ENCODE measurements at places on chromosomes 5 and 9.

DNA sequence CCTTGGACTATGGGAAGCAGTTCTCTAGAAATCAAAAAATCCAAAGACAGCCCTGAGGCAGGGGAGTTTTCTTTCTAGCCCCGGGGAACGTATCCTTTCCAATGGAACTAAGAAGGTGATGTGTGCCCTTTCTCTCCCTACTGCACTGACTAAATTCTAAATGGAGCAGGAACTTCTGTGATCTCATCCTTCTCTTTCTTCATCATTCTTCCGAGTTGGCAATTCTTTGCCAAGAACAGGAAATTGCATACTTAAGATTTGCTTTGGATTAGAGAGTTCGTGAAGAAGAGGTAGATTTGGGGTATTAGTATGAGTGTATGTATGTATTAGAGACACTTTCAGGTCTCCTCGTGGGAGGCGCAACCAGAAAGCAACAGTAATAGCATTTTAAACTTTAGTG lies 178.0 kb upstream of the PIK3R1 start:
- H3K4me3 ChIP-seq, result no peak overlapping the region
- H3K36me3 ChIP-seq, result no peaks in the 10 kb centered on the region
- H3K4me1 ChIP-seq, result no peaks in the 10 kb centered on the region

DNA sequence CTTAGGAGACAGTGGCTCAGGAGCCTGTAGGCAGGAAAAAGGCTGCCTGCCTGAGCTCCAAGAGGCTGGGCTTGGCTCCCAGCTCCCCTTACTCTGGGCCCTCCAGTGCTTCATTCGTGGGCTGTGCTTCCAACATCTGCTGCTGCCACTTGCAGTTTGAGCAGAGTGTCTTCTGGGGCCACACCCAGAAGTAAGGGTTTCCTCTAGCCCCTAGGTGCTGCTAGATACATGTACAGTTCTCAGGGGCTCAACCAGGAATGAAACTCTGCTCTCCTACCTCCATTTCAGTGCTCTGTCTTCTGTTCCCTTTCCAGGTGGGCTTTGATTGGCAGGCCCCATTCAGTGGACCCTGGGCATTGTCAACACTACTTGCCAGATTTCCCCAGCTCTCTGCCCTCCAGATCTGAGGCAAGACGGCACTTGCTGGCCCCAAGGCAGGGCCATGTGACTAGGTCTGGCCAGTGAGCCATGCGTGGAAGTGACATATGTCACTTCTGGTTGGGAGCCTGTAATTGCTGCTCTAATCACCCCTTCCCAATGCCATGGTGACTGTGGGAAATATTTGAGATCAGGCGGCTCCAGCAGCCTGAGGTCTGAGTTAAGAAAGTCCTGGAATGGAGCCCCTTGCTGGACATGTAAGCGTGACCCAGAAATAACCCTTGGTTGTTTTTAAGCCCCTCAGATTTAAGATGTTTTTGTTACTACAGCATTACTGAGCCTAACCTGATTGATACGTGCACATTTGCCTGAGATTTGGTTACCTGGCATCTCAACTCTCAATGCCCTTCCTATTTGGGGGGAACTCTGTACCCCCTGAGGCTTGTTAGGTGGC lies 9.4 kb upstream of the BOD1 start:
- peaks cover 21% of the 10 kb centered on the region for H3K27me3 ChIP-seq
- no peaks in the 10 kb centered on the region for H3K4me1 ChIP-seq
- no peak overlapping the region for H3K27ac ChIP-seq
- H3K36me3 ChIP-seq, result no peaks in the 10 kb centered on the region
- DNase-seq, result no peak

- H3K36me3 ChIP-seq, result no peaks in the 10 kb centered on the region
- no peak overlapping the region for H3K27ac ChIP-seq
- DNase-seq, result no peak
- H3K4me3 ChIP-seq, result no peak overlapping the region
- H3K4me1 ChIP-seq, result no peaks in the 10 kb centered on the region
- H3K27me3 ChIP-seq, result no peaks in the 10 kb centered on the region
Measured at GRCh38 chr5:88695931-88696330, 187.1 kb downstream of the MEF2C start.

- H3K4me3 ChIP-seq, result no peak overlapping the region
- H3K4me1 ChIP-seq, result no peaks in the 10 kb centered on the region
Measured at GRCh38 chr5:6926491-6927038, 213.3 kb downstream of the TENT4A start.

DNA sequence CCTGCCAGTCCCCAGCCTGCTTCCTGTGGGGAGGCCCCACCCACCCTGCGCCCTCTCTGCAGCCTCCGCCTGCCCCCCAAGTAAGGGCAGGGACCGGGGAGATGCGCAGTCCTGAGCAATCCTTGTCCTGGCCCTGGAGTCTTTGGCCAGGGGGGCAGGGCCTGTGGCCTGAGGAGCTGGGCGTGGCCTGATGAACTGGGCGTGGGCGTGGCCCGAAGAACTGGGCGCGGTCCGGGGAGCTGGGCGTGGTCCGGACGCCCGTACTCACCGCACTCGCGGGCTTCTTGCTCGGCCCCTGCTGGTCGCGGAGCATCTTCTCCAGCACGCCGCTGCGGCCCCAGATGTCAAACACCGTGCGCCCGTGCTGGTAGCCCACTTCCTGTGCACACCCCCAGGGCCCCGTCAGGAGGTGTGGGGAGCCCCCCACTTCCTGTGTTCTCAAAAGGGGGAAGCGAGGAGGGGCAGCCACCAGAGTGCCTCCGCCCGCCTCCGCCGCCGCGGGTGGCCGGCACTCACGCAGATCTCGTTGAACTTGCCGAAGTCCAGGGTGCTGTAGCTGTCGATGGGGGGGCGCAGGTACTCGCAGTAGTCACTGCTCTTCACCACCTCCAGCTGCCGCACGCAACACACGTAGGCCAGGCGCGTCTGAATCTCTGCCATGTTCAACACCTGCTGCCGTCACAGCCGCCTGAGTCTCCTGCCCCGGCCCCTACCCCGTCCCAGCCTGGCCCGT lies 2.7 kb upstream of the NSMF start:
- no peak overlapping the region for H3K4me3 ChIP-seq
- H3K27me3 ChIP-seq, result peaks cover 7% of the 10 kb centered on the region
- peak; percentile 86 for DNase-seq
- H3K4me1 ChIP-seq, result peaks cover 16% of the 10 kb centered on the region
- H3K36me3 ChIP-seq, result no peaks in the 10 kb centered on the region
- no peak overlapping the region for H3K27ac ChIP-seq

DNA sequence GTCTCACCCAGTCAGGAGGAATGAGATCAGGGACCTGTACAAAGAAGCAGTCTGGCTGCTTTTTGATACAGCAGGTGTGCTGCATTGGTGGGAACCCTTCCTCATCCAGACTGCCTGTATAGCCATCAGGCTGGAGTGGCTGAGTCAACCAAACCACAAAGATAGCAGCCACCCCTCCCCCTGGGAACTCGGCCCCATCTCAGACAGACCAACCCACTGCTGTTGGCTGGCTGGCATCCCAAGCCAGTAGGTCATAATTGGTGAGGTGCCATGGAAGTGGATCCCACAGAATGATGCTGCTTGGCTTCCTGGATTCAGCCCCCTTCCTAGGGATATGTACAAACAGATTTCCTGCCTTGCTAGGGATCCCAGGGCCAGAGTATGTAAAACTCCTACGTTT lies 60.9 kb downstream of the YTHDC2 start:
- H3K27me3 ChIP-seq, result no peaks in the 10 kb centered on the region
- no peak overlapping the region for H3K4me3 ChIP-seq
- H3K36me3 ChIP-seq, result peaks cover 70% of the 10 kb centered on the region
- no peaks in the 10 kb centered on the region for H3K4me1 ChIP-seq

DNA sequence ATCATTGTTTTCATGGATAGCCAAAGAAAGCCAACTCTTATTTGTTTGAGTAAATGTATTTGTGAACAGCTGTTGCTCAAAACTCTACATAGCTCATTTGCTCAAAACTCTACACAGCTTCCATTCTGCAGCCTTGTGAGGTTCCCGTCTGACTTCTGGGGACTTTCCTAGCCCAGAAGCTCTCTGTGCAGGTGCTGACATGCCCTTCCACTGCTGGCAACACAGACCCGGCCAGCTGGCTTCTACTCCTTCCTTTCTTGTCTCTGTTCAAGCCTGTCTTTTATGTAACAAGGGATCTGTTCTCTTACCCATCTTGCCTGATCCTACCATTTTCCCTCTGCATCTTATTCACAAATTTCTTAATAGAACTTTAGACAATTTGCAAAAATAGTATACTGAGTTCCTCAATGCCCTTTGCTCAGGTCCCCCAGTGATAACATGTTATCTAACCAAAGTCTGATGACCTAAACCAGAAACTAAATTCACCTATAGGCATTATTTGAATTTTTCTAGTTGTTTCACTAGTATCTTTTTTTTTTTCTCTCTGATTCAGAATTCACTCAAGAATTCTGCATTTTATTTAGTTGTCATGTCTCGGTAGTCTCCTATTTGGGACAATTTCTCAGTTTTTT lies 556.5 kb upstream of the SEMA6A start:
- no peak overlapping the region for H3K27ac ChIP-seq
- no peak overlapping the region for H3K4me3 ChIP-seq
- no peaks in the 10 kb centered on the region for H3K27me3 ChIP-seq
- H3K4me1 ChIP-seq, result no peaks in the 10 kb centered on the region

- H3K27me3 ChIP-seq, result no peaks in the 10 kb centered on the region
- no peak overlapping the region for H3K4me3 ChIP-seq
- H3K36me3 ChIP-seq, result peaks cover 33% of the 10 kb centered on the region
- no peak for DNase-seq
- no peaks in the 10 kb centered on the region for H3K4me1 ChIP-seq
Measured at GRCh38 chr5:65969539-65970393, 43.4 kb downstream of the ERBIN start.

DNA sequence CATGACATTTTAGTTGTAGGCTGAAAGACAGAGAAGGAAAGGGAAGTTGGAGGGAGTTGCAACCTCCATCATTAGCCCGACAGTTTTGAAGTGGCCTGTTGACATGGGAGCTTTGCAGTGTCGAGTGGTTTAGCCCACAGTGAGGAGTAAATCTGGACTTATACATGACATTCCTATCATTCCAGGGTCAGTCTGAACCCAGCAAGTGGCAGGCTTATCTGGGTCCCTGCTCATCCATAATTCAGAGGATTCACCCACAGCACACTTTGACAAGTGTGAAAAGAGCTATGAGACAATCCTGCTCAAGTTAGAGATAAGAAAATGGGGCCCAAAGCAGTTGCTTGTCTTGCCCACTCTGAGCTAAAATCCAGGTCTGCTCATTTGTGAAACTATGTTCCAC lies 8.4 kb upstream of the TNC start:
- H3K4me1 ChIP-seq, result no peaks in the 10 kb centered on the region
- no peaks in the 10 kb centered on the region for H3K27me3 ChIP-seq
- H3K36me3 ChIP-seq, result no peaks in the 10 kb centered on the region
- no peak overlapping the region for H3K27ac ChIP-seq
- DNase-seq, result no peak

- no peak overlapping the region for H3K4me3 ChIP-seq
- H3K27ac ChIP-seq, result no peak overlapping the region
- no peaks in the 10 kb centered on the region for H3K27me3 ChIP-seq
- DNase-seq, result no peak
- no peaks in the 10 kb centered on the region for H3K4me1 ChIP-seq
Measured at GRCh38 chr9:130983970-130984369, 25.0 kb upstream of the LAMC3 start.

GRCh38 chr9:70601000-70601951 lies 186.8 kb upstream of the KLF9 start:
- no peaks in the 10 kb centered on the region for H3K4me1 ChIP-seq
- no peaks in the 10 kb centered on the region for H3K36me3 ChIP-seq
- no peak for DNase-seq
- H3K27ac ChIP-seq, result no peak overlapping the region

DNA sequence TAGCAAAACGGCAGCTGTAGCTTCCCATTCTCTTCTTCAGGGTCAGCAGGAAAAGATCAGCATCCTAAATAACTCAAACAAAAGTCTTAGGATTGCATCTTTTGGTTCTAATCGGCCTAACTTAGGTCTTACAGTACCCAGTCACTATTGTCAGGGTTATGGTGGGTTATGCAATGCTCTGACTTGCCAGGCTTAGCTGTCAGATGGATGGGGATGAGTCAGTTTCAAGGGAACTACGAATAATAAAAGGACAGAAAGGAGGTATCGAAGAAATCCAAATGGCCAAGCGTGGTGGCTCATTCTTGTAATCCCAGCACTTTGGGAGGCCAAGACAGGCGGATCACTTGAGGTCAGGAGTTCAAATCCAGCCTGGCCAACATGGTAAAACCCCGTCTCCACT lies 46.5 kb downstream of the PPP1R2B start:
- DNase-seq, result no peak
- H3K4me3 ChIP-seq, result no peak overlapping the region
- no peaks in the 10 kb centered on the region for H3K36me3 ChIP-seq
- no peak overlapping the region for H3K27ac ChIP-seq
- H3K4me1 ChIP-seq, result no peaks in the 10 kb centered on the region

DNA sequence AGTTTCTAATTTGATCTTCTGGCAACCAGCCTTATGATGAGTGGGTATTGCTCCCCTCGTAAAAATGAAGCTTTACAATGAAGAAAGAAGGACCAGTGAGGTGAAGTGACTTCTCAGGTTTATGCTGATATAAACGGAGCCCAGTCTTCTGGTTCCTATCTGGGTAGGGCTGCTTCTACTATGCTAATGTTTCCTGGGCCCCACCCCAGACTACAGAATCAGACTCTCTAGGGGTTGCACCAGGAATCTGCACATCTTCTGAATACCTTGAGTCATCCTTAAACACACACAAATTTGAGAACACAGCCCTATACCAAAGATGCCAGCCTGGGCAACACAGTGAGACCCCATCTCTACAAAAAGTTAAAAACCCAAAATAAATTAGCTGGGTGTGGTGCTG lies 16.2 kb downstream of the BTF3 start:
- H3K27me3 ChIP-seq, result no peaks in the 10 kb centered on the region
- no peak overlapping the region for H3K4me3 ChIP-seq
- no peak for DNase-seq
- H3K36me3 ChIP-seq, result no peaks in the 10 kb centered on the region
- peaks cover under 1% of the 10 kb centered on the region for H3K4me1 ChIP-seq
- H3K27ac ChIP-seq, result no peak overlapping the region

GRCh38 chr5:57181154-57181553 lies 7.3 kb downstream of the GPBP1 start:
- no peak overlapping the region for H3K27ac ChIP-seq
- no peak overlapping the region for H3K4me3 ChIP-seq
- DNase-seq, result no peak
- H3K4me1 ChIP-seq, result peaks cover 78% of the 10 kb centered on the region
- peaks cover 57% of the 10 kb centered on the region for H3K36me3 ChIP-seq

- no peak overlapping the region for H3K4me3 ChIP-seq
- H3K27ac ChIP-seq, result 0 out of 2 replicates have a peak overlapping the region, but pooled peaks have one; percentile 28
- no peaks in the 10 kb centered on the region for H3K27me3 ChIP-seq
Measured at GRCh38 chr5:96336351-96336985, 96.6 kb downstream of the PCSK1 start.

- no peaks in the 10 kb centered on the region for H3K4me1 ChIP-seq
- DNase-seq, result no peak
- H3K4me3 ChIP-seq, result no peak overlapping the region
- H3K36me3 ChIP-seq, result no peaks in the 10 kb centered on the region
Measured at GRCh38 chr5:152606776-152607364, 201.8 kb upstream of the NMUR2 start.

DNA sequence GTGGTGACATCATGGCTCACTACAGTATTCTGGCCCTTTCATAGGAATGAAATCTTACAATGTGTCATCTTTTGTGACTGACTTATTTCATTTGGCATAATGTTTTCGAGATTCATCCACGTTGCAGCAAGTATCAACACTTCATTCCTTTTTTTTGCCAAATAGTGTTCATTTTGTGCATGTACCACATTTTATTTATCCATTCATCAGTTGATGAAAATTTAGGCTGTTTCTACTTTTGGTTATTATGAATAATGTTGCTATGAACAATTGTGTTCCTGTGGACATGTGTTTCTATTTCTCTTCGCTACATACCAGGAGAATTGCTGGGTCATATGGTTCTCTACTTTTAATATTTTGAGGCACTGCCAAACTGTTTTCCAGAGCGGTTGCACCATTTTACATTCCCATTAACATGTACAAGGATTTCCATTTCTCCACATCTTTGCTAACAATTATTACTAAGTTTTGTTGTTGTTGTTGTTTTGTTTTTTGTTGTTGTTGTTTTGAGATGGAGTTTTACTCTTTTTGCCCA lies 43.5 kb downstream of the RMI1 start:
- no peaks in the 10 kb centered on the region for H3K4me1 ChIP-seq
- H3K36me3 ChIP-seq, result no peaks in the 10 kb centered on the region
- H3K4me3 ChIP-seq, result no peak overlapping the region
